ENCODE measurements at places on chromosomes 2 and 18. TPM values are rescaled to one million over a fixed set of nuclear protein-coding genes. Genes with fewer than 3 reads are reported as not detected.

GRCh38 chr2:171741189-171741588 is 53.9 kb downstream of the DYNC1I2 start:
- no peak for DNase-seq
- H3K27me3 ChIP-seq, result no peaks in the 10 kb centered on the region
- H3K4me1 ChIP-seq, result peaks cover 4% of the 10 kb centered on the region
- peaks cover 39% of the 10 kb centered on the region for H3K36me3 ChIP-seq
- no peak overlapping the region for H3K27ac ChIP-seq
- no peak overlapping the region for H3K4me3 ChIP-seq

DNA sequence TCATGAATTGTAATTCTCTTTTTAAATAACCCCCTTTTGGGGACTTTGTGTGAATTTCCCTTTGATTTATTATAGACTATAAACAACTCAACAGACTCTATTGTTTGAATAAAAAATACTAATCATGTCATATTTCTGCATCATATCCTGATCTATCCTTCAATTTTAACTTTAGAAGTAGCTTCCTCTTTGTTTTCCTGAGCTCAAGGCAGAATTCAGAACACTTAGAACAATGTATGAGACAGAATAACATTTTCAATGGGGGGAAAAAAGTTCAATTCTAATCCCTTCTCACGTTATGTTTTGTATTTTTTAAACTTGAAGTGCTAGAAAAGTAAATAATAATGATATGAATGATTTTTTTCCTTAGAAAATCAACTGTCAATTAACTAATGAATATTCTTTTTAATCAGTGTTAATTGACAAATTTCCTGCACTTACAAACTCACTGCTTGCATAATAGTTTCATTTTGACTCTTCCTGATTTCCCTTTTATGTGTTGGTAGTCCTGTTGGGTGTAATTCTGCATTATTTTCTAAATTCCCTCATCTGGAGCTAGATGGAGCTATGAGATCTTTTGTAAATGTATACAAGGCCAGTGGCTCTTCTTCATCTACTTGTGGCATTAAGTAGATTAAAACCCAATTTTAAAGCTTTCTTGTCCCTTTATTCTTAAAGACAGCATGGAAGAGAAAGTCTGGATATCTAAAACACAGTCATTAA is 326.1 kb downstream of the PARD3B start:
- no peak overlapping the region for H3K4me3 ChIP-seq
- no peaks in the 10 kb centered on the region for H3K27me3 ChIP-seq
- DNase-seq, result no peak
- no peaks in the 10 kb centered on the region for H3K36me3 ChIP-seq

The REG3G gene
- total RNA-seq, result not detected

DNA sequence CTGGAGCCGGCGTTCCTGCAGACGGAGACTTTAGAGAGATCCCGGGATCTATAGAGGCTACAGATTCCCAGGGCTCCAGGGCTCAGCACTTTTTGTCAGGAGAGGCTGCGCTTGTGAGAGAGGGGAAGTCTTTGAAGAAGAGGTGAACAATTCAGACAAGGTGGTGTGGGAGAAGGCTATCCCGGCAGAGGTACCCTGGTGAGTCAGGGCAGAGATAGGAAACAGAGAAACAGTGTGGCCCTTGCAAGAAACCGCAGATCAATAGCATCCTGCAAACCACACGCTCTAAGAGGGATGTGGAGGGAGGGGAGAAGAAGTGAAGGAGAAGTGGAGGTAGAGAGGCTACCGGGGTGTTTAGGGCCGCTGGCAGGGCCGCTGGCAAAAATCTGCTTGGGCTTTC is 160.5 kb upstream of the APCDD1 start:
- no peak overlapping the region for H3K4me3 ChIP-seq
- no peaks in the 10 kb centered on the region for H3K27me3 ChIP-seq
- no peak overlapping the region for H3K27ac ChIP-seq
- H3K36me3 ChIP-seq, result no peaks in the 10 kb centered on the region

DNA sequence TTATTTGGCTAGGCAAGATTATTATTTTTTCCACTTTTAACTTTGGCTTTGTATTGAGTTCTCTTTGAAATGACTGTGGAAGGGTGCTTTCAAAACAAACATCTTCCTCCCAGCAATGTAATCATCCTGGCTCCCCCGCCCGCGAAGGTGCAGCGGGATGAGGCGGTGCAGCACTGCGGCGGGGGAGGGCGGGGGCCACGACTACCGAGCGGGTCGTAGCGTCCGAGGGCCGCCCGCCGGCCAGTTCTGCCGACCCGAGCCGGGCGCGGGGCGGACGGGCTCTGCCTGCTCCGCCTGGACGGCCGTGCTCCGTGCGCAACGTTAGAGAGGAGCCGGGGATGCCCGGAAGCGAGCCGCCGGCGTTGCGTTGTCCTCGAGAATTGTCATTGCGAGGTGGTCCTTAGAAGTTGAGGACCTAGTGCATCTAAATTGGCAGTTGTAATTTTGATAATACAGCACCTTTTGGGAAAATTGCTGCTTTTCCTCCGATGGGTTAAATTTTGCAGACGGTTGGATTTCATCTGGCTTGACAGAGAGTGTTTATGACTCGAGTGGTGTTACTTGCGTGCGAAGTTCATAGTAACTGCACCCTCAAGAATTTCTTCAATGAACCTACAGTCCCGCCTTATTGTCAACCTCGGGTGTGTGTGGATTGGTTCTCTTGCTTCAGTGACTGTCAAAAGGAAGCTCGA is 1.1 kb downstream of the EPC2 start:
- H3K27ac ChIP-seq, result peak overlapping the region; percentile 99
- peak overlapping the region; percentile 81 for H3K4me3 ChIP-seq
- peaks cover 25% of the 10 kb centered on the region for H3K4me1 ChIP-seq
- peaks cover 23% of the 10 kb centered on the region for H3K27me3 ChIP-seq
- DNase-seq, result peak; percentile 65
- H3K36me3 ChIP-seq, result no peaks in the 10 kb centered on the region

GRCh38 chr2:205270689-205271088 is 411.6 kb upstream of the NRP2 start:
- no peaks in the 10 kb centered on the region for H3K36me3 ChIP-seq
- H3K4me3 ChIP-seq, result no peak overlapping the region
- no peak for DNase-seq
- peaks cover 11% of the 10 kb centered on the region for H3K4me1 ChIP-seq

- no peak overlapping the region for H3K27ac ChIP-seq
- no peak for DNase-seq
- H3K4me1 ChIP-seq, result no peaks in the 10 kb centered on the region
- H3K36me3 ChIP-seq, result peaks cover 3% of the 10 kb centered on the region
These were observed 201.4 kb downstream of the AFF3 start for GRCh38 chr2:99940963-99941362.

DNA sequence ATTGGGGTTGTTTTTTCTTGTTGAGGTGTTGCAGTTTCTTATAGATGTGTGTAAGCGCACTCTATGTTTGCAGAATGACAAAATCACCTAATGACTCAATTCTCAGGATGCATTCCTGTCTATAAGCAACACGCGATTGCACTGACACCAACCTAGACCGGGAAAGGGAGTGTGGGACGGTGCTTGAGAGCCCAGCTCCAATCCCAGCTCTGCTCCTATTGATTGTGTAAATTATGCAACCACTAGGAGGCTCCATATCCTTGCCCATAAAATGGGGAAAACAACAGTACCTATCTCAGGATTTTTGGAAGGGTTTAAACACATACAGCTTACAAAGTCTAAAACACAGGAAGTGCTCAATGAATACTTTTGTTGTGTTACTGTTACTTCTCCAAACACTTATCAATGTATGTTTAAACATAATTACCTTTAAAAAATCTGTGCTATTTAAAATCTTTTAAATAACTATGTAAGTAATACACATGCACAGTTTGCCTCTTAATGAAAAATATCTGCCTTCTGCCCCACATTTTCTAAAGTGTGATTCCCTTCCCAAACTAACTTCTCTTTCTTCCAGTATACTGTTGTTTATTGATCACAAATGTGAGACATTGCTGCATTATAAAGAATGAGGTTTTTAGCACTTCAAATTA is 132.5 kb downstream of the SPHKAP start:
- no peak for DNase-seq
- no peaks in the 10 kb centered on the region for H3K36me3 ChIP-seq
- H3K4me3 ChIP-seq, result no peak overlapping the region
- H3K4me1 ChIP-seq, result no peaks in the 10 kb centered on the region
- H3K27me3 ChIP-seq, result peaks cover 15% of the 10 kb centered on the region

- H3K27me3 ChIP-seq, result no peaks in the 10 kb centered on the region
- no peak for DNase-seq
- H3K27ac ChIP-seq, result no peak overlapping the region
- no peaks in the 10 kb centered on the region for H3K36me3 ChIP-seq
- peaks cover 15% of the 10 kb centered on the region for H3K4me1 ChIP-seq
These were observed 203.2 kb downstream of the AGAP1 start for GRCh38 chr2:235697041-235697440.

- no peak overlapping the region for H3K4me3 ChIP-seq
- H3K36me3 ChIP-seq, result no peaks in the 10 kb centered on the region
- H3K4me1 ChIP-seq, result no peaks in the 10 kb centered on the region
- H3K27me3 ChIP-seq, result peaks cover 49% of the 10 kb centered on the region
- H3K27ac ChIP-seq, result no peak overlapping the region
These were observed 61.0 kb downstream of the CIB4 start for GRCh38 chr2:26580151-26580550.

GRCh38 chr2:192137451-192137850 is 57.3 kb downstream of the TMEFF2 start:
- H3K4me1 ChIP-seq, result peaks cover 12% of the 10 kb centered on the region
- H3K4me3 ChIP-seq, result no peak overlapping the region
- H3K27me3 ChIP-seq, result no peaks in the 10 kb centered on the region
- H3K36me3 ChIP-seq, result no peaks in the 10 kb centered on the region
- H3K27ac ChIP-seq, result no peak overlapping the region
- no peak for DNase-seq

GRCh38 chr2:216108310-216108966 is 710 bp upstream of the XRCC5 start:
- peak overlapping the region; percentile 100 for H3K4me3 ChIP-seq
- H3K27ac ChIP-seq, result peak overlapping the region; percentile 100
- no peaks in the 10 kb centered on the region for H3K27me3 ChIP-seq
- DNase-seq, result no peak

The DNAJC5G gene
- 0.18 TPM for total RNA-seq

The EEF1B2 gene
- total RNA-seq, result 491 TPM

- H3K27ac ChIP-seq, result no peak overlapping the region
- DNase-seq, result no peak
- no peak overlapping the region for H3K4me3 ChIP-seq
- no peaks in the 10 kb centered on the region for H3K36me3 ChIP-seq
- no peaks in the 10 kb centered on the region for H3K27me3 ChIP-seq
- no peaks in the 10 kb centered on the region for H3K4me1 ChIP-seq
These were observed 61.7 kb downstream of the STRADB start for GRCh38 chr2:201513271-201513670.

The LYG2 gene
- total RNA-seq, result not detected

- no peaks in the 10 kb centered on the region for H3K27me3 ChIP-seq
- peak overlapping the region; percentile 1 for H3K27ac ChIP-seq
- peaks cover 23% of the 10 kb centered on the region for H3K4me1 ChIP-seq
- no peak for DNase-seq
- no peaks in the 10 kb centered on the region for H3K36me3 ChIP-seq
These were observed 497.4 kb downstream of the CMPK2 start for GRCh38 chr2:6368281-6368680.

DNA sequence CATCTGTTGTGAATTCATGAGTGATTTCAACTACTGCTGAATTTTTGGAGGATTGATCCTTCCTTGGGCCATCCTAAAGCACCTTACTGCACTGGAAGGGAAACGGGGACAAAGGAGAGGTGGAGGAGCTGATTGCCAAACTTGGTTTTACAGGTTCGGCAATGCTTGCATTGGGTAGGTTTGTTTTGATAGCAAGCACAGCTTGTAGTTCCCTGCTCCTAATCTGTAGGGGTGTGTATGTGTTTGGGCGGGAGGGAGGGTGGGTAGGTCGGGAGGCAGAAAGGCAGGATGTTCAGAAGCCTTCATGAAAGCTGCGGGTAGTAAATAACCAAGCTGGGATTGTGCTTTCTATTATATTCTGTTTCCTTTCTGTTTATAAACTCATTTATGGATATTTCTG is 24.6 kb downstream of the PHLPP1 start:
- H3K27ac ChIP-seq, result peak overlapping the region; percentile 39
- no peak overlapping the region for H3K4me3 ChIP-seq
- no peak for DNase-seq
- no peaks in the 10 kb centered on the region for H3K27me3 ChIP-seq
- no peaks in the 10 kb centered on the region for H3K36me3 ChIP-seq

DNA sequence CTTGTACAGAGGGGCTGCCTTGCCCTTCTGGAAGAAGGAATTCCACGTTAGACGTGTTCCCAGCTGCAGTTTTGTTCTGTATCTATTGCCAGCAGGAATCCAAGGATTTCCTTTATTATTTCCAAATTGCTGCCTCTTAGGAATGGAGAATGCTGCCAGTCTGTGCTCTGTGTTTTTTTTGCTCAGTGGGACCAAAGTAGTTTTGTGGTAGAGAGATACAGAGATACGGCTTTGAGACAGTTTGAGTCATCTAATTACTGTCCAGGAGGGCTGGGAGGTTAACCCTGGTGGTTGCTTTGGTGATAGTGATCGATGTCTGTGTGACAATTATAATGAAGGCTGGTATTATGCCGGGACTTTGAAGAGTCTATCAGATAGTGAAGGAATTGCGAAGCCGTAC is 26.3 kb downstream of the ASAP2 start:
- DNase-seq, result no peak
- peaks cover 22% of the 10 kb centered on the region for H3K27me3 ChIP-seq
- peaks cover 59% of the 10 kb centered on the region for H3K4me1 ChIP-seq
- no peak overlapping the region for H3K4me3 ChIP-seq
- H3K27ac ChIP-seq, result peak overlapping the region; percentile 28
- no peaks in the 10 kb centered on the region for H3K36me3 ChIP-seq

DNA sequence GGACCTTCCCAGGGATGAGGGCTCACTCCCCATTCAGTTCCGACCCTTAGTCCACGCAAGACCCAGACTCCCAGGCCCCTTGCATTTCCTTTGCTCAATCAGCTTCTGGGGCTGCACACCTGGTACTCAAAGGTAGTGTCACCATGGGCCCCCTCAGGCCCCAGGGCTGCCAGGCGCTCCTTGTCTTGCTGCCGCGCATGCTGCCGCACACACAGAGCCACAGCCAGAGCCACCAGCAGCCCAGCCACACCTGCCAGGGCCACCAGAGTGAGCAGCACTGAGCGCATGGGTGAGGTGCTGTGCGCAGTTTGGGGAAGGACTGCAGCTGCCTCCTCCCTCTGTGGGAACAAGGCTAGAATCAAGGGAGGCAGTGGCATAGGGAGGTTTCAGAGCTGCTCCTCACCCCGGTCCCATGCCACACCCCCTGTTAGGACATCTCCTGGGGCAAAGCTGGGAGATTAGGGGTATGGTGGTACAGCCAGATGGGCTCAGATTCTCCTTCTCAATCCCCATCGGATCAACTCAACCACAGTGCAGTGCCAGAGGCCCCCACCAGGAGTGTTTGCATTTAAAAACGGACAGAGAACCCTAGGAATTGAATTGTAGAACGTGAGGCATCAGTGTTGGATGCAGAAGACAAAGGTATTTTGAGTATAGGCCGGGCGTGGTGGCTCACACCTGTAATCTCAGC is 11.3 kb downstream of the PTPRN start:
- H3K27me3 ChIP-seq, result peaks cover 63% of the 10 kb centered on the region
- no peak overlapping the region for H3K27ac ChIP-seq
- no peak overlapping the region for H3K4me3 ChIP-seq
- peaks cover 9% of the 10 kb centered on the region for H3K4me1 ChIP-seq
- peak; percentile 36 for DNase-seq
- no peaks in the 10 kb centered on the region for H3K36me3 ChIP-seq

- no peaks in the 10 kb centered on the region for H3K36me3 ChIP-seq
- no peaks in the 10 kb centered on the region for H3K27me3 ChIP-seq
- H3K4me1 ChIP-seq, result peaks cover 6% of the 10 kb centered on the region
- no peak overlapping the region for H3K27ac ChIP-seq
- no peak overlapping the region for H3K4me3 ChIP-seq
These were observed 154.9 kb upstream of the SMIM21 start for GRCh38 chr18:75582406-75582821.

The NT5DC4 gene
- not detected for total RNA-seq

The CNDP1 gene
- 0.75 TPM for total RNA-seq

Data from mesothelial cell of epicardium (in vitro differentiated cells).